ENCODE measurements at places on chromosomes 5 and 9.

- DNase-seq: no peak
Observed at GRCh38 chr9:73118286-73118685, 33.4 kb upstream of the ANXA1 start.

GRCh38 chr5:52794519-52794918 lies 6.8 kb downstream of the ITGA1 start:
- no peak for DNase-seq

DNA sequence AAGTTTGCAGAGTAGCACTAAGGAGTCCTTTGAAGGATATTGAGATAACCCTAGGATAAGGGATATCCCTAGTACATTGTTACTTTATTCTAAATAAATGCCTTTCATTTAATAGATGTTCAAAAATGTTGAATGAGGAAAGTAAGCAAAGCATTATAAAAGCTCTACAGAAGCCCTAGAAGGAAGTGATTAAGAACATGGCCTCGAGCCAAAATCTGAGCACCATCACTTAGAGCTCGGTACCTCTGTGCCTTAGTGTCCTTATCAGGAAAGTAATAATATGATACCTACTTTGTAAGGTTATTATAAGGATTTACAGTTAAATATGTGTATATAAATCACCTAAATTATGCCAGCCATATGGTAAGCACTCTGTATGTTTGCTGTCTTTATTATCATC lies 242.6 kb downstream of the KIAA0825 start:
- peak; percentile 2 for DNase-seq

DNA sequence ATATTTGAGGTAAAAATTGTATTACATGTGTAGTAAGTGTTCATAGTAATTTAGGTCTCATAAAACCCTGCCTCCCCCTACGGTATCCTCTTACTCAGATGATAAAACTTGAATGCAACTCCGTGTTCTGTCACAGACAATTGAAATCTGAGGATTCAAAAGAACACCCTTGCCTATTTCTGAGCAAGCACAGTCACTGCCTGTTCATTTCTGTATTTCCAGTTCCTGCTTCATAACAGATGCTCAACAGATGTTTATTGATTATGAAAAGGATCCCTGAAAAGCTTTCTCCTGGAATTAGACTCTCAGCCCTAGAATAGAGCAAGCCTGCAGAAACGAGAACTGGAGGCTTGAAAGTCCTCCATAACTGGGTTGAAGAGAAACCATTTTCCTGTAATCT lies 144.1 kb upstream of the SPEF2 start:
- DNase-seq: no peak

DNA sequence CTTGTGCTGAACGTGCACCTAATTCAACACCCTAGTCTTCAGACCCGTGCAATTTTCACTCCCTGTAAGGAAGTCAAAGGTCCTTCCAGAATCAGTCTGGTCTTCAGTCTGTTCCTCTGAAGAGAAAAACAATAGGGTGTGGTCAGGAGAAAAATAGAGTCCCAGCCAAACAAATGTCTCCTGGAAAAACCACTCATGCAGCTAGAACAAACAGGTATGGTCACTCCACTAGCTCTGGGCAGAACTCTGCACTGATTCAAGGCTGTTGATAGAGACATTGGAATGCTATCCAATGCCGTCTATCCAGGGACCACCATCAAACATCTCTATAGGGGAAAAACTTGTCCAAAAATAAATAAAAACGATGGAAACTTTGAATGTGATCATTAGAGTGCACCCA lies 81.8 kb upstream of the MAP3K1 start:
- no peak for DNase-seq
